ENCODE measurements at places on chromosomes 6 and 20.

GRCh38 chr6:148431413-148431812 lies 88.8 kb downstream of the SASH1 start:
- DNase-seq, result no peak

DNA sequence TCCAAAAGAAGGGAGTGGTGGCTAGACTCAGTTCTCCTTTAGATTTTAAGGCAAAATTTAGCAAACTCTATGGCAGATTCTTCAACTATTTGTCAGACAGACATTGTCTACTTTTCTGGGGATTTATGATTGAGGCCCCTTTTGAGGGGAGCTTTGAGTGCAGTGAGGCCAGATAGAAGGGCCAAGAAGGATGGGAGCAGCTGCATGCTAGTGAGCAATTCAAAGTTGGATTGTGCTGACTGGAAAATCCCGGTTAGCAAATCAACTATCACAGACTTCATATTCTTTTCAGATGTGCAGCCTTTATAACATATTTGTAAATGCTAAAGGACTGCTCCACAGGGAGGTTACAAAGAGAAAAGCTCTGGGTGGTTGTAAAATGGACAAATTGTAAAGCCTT lies 35.0 kb upstream of the ESR1 start:
- DNase-seq, result no peak

- no peak for DNase-seq
Observed at GRCh38 chr6:147961481-147962141, 381.0 kb upstream of the SASH1 start.

DNA sequence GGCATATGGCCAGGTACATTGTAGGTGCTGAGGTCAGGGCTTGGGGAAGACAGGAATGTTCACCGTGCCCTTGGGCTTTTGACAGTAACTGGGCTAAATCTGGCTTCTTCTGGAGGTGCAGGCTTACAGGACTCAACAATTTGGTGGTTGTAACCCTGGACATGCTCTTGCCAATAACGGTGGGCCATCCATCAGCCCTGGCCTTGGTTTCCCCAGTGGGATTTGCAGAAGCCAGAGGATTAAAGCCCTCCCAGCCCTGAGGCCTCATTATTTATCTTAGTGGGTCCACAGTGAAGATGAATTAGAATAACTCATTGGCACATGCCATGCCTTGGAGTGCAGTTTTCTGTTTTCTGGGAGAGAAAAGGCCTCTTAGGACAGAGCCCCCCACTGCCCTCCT lies 44.0 kb downstream of the TOX2 start:
- no peak for DNase-seq

GRCh38 chr6:149458196-149458595 lies 26.6 kb downstream of the ZC3H12D start:
- DNase-seq, result no peak

DNA sequence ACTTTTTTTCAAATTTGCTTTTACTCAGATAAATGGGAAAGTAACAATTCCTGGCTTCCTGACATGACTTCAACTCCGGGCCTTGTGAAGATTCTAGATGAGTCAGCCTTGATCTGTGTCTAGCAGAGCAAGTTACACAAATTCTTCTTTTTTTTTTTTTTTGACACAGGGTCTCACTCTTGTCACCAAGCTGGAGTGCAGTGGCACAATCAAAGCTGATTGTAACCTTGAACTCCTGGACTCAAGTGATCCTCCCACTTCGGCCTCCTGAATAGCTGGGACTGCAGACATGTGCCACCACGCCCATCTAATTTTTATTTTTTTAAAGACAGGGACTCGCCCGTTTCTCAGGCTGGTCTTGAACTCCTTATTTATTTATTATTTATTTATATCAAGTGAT lies 7.3 kb upstream of the ARHGAP18 start:
- no peak for DNase-seq

DNA sequence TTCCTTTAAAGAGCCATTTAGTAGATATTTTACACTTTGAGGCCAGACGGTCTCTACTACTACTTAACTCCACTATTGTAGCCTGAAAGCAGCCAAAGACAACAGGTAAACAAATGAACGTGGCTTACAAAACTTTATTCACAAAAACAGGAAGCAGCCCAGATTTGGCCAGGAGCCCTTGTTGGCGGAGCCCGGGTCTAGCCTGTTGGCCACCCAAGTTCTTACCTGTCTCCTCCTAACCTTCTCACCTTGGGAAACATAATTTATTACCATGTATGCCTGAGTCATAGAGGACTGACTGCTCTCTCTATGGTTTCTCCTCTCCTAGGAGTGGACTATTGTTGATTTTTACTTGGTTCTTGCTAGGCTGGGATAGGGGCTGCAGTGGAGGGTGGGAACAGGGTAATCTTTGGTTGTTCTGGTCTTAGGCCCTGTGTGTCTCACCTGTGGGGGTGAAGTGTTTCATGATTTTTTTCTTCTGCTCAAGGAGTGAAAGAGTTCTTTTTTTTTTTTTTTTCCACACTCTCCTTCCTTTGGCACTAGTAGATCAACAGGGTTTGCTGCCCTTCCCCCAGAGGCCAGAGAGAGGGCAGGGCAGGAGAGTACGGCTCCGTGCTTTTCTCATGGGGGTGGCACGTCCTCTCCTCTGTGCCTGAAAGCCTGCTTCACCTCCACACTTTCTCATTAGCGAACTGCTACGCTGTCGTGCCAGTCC lies 90.0 kb downstream of the RPP40 start:
- no peak for DNase-seq

- no peak for DNase-seq
Observed at GRCh38 chr6:76633259-76633658, 560.8 kb upstream of the IMPG1 start.

DNA sequence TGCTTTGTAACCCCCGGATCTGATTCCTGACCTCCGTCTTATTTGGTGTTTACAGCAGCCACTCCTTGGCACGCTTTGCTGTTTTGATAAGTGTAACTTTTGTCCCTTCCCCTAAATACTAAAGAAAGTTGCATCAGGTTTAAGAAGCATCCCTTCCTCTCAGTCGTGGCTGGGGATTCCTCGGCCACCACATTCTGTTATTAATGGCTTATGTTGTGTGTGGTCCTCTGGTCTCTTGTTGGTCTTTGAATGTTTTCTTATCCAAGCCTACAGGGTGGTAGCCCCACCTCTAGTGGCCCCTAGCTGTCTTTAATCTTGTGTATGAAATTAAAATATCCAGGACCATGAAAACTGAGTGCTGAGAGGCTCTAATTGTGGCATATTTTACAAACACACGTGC lies 37.5 kb upstream of the FNDC1 start:
- no peak for DNase-seq

- no peak for DNase-seq
Observed at GRCh38 chr20:63255931-63256704, 1.9 kb upstream of the NKAIN4 start.

GRCh38 chr6:121799574-121799973 lies 364.1 kb downstream of the GJA1 start:
- DNase-seq, result no peak

Measured in OCI-M1 (cell line).